ENCODE measurements at places on chromosomes 5 and 9.

DNA sequence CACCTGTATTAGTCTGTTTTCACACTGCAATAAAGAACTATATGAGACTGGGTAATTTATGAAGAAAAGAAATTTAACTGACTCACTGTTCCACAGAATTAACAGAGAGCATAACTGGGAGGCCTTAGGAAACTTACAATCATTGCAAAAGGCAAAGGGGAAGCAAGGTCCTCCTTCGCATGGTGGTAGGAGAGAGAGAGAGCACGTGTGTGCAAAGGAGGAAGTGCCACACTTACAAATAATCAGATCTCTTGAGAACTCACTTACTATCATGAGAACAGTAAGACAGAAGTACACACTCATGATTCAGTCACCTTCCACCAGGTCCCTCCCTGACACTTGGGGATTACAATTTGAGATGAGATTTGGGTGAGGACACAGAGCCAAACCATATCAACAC, 258.7 kb downstream of the TRIM32 start:
- no peak for DNase-seq

- no peak for DNase-seq
Observed at GRCh38 chr5:131541762-131542161, 93.3 kb downstream of the RAPGEF6 start.

DNA sequence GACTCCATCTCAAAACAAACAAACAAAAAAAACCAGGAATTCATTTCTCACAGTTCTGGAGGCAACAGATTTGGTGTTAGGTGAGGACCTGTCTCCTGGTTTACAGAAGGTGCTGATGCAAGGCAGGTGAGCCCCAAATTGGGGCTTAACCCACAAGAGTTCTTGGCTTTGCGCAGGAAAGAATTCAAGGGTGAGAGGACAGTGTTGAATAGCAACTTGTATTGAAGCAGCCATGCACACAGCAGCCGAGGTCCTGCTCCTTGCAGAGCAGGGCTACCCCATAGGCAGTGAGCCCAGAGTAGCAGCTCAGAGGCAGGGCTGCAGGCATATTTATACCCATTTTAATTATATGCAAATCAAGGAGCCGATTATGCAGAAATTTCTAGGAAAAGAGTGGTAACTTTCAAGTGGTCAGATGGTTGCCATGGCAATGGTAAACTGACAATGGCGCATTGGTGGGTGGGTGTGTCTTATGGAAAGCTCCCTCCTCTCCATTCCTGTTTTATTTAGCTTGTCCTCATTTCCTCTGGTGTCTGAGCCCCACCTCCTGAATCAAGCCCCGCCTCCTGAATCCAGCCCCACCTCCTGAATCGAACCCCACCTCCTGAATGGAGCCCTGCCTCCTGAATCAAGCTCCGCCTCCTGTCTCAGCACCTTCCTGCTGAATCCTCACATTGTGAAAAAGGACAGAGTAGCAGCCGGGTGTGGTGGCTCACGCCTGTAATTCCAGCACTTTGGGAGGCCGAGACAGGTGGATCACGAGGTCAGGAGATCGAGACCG, 34.5 kb upstream of the COL5A1 start:
- DNase-seq: peak; percentile 27

DNA sequence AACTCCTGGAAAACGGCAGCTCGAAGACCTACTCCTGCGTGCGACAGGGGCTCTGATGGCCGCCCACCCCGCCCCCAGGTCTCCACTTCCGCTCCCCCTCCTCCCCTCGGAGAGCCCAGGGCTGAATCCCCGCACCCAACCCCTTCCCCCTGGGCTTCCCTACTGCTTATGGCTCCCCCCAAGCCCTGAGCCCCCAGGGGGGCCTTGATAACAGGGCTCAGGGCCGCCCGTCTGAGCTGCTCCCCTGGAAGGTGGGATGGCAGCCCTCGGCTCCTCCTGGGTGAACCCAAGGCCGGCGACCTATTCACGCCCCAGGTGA, 30.4 kb downstream of the GLT6D1 start:
- DNase-seq: no peak

- no peak for DNase-seq
Observed at GRCh38 chr9:15276328-15276938, 30.6 kb downstream of the TTC39B start.

DNA sequence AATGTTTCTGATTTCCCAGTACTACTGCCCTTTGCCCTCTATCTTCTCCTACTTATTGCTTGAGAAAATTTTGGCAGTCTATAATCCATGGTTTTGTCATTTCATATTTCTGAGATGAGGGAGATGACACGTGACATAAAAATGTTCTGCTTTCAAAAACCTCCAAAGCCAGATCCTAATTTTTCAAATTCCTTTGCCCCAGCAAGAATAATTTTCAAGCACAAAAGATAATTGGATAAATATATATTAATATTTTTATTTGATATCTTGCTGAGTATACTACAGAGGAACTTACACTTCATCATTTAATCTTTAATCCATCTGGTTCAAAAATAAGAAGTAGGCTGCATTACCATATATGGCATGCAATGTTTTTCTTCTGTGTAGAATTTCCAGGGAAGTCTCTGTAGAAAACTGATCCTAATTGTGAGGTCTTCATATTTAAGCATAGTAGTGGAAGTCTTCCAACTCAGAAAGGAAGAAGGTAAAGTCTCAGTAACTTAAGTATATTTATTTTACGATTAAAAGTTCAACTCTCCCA, 1738.8 kb downstream of the EFNA5 start:
- no peak for DNase-seq

DNA sequence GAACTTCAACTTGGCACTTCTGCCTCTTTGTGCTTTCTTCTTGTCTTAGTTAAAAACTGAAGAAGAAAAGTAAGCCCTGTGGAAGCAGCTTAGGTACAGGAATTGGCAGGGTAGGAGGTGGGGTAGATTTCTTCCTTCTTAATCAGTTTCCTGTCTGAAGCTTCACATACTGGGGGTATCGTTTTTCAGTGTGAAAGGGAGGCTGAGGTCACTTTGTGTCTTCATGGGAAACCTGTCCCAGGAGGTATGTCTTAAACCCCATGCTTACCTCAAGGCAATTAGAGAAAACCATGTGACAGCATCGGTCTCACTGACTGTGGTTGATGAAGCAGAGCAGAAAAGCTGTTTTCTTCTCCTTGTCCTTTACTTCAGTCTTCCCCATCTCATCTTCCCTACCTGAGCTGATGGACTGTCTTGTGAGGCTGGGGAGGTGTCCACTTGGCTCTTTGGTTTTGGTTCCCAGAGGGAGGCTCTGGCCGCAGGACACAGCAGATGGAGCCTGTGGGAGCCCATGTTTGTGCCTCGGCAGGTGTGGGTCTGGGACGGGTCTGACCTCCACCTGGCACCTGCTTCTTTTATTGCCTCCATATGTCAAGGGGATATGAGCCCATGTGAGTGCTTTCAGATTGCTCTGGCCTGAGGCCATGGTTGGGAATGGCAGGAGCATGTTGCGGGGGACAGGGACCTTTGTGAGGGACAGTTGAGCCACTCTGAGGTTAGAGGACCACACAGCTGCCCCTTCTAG, 47.0 kb downstream of the SH3GL2 start:
- no peak for DNase-seq

GRCh38 chr9:98404237-98404636, 148.8 kb upstream of the TBC1D2 start:
- DNase-seq: no peak

- DNase-seq: no peak
Observed at GRCh38 chr5:5460311-5460710, 37.8 kb downstream of the ICE1 start.

DNA sequence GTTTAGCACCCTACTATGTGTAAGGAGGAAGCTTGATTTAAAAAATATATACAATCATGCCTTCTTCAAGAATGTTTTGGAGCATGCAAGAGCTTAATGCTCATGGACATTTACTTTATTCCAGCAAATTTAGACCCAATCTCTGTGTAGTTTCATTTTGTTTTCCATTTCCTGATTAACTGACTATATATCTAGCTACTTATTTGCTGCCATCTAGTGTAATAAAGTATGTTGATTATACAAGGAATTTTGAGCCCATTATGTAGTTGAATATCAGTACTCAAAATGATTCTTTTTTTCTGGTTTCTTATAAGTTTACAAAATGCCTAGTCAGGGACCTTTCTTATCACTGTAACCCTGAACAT, 100.0 kb upstream of the CCDC152 start:
- no peak for DNase-seq

DNA sequence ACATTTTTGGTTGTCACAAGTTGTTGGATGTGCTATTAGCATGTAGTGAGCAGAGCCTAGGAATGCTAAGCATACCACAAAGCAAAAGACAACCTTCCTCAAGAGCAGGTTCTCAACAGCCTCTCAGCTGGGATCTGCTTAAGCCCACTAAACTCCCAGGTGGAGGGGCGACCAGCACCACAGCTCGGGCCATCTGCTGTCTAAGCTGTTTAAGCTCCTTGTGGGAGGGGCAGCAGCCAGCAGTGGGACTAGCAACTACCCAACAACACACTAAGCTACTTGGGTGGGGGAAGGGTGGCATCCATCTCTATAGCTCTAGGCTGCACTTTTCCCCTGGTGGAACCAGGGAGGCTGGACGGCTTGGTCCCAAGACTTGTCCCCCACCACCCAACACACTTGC, 1052.7 kb upstream of the ARRDC3 start:
- DNase-seq: no peak

DNA sequence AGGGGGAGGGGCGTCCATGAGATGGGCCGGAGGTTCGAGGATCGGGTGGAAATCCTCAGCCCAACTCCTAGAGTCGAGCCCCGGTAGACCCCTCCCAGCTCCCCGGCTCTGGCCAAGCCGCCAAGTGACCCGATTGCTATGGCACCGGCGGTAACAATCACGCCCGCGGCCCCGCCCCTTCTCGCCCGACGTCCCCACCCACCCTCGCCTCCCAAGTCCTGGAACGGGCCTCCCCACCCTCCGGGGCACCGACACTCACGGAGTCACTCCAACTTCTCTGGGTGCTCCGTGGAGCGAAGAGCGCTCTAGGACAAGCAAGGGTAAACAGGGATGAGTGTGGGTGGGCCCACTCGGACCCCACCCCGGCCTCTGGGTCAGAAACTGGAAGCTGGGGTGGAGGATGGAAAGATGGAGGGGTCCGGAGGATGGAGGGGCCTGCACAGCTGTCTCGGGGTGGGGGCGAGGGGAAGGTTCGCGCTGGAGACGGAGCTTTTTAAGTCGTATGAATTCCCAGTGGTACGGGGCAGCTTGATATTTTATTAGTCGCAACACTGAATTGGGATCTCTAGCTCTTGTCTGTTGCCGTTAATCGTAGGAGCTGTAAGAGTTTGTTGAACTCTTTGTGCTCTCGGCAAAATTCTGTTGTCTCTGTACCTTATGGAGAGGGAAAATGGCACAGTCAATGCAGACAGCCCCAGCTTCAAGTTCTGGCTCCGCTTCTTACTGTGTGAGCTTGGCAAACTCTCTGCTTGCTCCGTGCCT, at the start of gene SPACA9:
SPACA9 (plus strand) TSS at position 204 of the 762 bp plus-strand sequence. CDS start 5,050 bp downstream, outside the sequence.
- peak; percentile 56 for DNase-seq

DNA sequence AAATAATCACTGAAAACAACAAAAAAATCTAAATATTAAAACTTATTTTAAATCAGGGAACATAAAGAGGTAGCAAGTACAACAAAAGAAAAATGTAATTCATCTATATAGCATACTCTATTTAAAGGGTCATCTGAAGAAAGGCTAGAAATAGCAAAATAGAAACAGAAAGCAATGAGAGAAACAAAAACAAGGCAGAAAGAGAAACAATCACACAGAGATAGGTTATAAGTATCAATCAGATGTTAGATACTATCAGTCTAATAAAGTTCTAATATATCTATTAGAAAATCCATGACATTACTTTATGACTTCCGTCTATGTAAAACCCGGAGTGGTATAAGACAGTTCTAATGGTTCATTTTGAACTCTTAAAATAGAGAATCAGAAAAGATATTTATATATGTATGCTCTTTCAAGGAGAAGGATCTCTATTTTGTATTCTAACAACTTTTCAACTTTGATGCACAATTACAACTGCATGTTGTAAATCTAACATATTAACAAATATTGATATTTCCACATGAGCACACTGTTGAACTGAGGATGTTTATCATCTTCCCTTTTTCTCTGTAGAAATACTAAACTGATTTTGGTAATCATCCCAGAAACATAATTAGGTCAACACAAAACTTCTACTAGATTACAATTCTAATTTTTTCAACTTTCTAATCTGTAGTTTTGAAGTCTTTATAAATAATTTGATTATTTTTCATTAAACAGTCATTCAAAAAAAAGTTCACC, 15.8 kb downstream of the RICTOR start:
- DNase-seq: no peak

- DNase-seq: no peak
Observed at GRCh38 chr5:10685115-10685521, 75.9 kb downstream of the DAP start.
